Activated naive CD8-positive, alpha-beta T cell treated with anti-CD3 and anti-CD28 coated beads, Interleukin-2, amount 50 U/mL, for 16 hours (primary cell): ENCODE measurements at places on chromosomes 16 and 17.

DNA sequence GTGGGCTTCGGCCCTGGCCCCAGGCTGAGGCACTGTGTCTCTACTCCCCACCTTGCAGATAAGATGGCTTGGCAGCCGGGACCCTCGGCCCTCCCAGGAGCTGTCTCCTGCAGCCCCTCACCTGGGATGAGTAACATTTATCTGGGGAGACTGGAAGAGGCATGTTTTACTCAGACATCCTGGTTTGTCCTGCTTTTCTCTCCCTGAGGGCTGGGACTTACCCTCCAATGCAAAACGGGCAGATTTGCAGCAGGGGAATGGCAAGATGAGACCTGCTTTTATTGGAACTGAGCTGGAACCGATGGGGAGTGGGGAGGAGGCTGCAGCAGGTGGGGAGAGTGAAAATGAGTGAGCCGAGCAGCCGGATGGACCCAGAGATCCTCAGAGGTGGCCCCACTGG, 27.3 kb upstream of the UBE2G1 start:
- DNase-seq: no peak

DNA sequence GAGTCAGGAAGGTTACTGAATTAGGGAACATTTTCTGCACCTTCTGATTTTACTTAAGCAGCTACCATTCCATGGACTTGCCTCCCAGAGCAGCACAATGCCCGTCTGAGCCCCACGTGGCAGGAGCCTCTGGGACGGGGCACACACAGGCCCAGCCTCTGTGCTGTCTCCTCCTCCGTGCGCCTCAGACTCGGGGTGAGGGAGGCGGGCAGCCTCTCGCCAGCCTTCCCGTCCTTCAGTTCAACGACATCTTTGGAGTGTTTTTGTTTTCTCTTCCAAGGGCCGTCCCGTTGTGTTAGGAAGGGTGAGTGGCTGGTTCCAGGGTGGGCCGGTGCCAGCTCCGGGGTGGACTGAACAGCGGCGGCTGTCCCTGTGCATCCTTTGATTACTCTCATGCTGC, 31.8 kb downstream of the NDEL1 start:
- DNase-seq: no peak

DNA sequence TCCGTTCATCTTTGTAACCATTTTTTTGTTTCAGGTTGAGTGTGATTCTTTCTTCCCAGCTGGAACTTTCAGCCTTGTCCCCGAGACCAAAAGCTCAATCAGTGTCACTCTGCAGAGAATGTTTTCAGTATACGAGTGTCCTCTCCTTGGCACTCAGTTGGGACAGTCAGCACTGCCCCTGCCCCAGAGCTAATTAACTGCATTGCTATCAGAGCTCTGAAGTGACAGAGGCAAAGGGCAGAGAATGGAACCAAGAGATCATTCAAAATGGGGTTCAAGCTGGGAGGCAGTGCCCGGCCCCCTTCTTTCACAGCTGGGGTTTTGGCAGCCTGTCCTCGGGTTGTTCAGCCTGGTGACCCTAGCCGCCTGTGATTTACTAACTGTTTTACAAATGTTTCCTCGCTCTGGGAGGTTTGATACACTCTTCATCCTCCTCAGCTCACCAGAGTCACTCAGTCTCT, 195.9 kb upstream of the TBX2 start:
- no peak for DNase-seq

DNA sequence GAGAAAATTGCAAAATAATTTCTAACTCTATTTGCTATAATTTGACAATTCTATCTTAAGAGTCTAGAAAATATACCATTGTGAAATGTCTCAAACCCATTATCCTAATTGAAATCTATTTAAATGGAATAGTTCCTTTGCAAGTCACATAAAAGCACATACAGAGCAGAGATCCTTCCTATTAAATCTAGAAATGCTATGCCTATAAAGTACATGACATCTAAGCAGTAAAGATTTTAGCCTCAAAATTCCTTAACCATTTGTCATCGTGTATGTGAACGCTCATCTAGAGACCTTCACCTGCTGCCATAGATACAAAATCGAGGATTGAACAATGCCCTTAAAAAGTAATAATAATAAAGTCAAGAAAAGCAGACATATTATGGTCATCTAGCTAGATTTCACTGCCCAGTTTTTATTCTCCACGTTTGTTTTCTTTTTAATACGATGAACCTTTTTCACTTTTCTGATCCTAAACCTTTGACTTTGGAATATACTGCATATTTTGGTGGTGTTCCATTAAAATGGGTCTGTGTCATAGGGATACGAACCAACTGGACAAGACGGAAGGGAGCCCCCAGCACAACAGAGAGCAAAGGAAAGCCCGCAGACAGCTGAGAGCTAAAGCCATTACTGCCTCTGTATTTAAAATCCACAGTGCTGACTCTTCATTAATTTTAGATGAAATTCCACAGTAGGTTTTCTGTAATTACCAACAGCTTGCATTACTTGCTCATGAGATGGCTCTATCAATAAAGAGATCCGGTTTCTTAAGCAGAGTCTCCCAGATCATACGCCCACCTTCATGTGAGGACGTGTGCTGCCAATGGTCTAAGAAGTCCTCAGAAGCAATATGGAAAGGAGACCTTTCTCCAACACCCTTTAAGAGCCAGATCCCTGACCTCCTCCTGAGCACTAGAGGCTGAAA, 17.6 kb downstream of the TEX2 start:
- DNase-seq: no peak

- no peak for DNase-seq
These were observed 3.4 kb upstream of the UQCRC2 start for GRCh38 chr16:21949713-21950260.

- no peak for DNase-seq
These were observed at the start of gene PYY for GRCh38 chr17:43953746-43954145. Gene PYY (minus strand): TSS chr17:43953940. CDS start chr17:43953483, 457 bp downstream.

GRCh38 chr17:58273453-58274104, 7.2 kb downstream of the MPO start:
- DNase-seq: no peak

- DNase-seq: no peak
These were observed 668.2 kb downstream of the CDH11 start for GRCh38 chr16:64453646-64454045.

- no peak for DNase-seq
These were observed 6.3 kb downstream of the HSBP1 start for GRCh38 chr16:83813823-83814658.

DNA sequence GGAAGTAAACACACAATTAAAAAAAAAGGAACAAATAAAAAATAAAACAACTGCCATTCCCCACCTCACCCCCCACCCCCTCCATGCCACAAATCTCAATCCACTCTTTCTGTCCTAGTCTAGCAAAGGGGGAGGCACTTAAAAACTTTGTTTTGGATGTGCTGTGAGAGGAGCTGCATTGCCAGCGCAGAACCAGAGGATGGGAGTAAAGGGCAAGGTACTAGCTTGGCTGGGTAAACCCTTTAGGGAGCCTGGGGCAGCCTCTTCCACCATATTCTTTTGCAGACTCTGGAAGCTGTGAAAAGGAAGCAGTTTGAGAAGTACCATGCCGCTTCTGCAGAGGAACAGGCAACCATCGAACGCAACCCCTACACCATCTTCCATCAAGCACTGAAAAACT, 1.4 kb downstream of the MRPS7 start:
- DNase-seq: no peak

GRCh38 chr16:85557083-85557970, 55.8 kb upstream of the GSE1 start:
- no peak for DNase-seq

DNA sequence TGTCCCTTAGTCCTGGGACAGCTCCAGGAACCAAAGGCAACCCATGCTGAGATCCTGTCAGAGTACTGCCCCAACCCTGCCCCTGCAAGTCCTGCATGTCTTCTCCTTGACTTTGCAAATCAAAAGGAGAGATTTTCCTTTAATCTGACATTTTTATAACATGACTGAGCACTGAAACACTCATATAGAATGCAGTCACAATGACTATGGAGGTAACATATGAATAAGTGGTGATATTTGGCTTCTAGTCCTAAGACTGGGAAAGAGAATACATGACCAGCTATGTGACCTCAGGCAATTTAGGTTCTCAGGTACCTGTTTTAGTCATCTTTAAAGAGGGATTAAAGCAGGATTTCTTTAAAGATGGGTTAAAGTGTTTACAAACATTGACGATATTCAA, 941.6 kb upstream of the CDH8 start:
- no peak for DNase-seq

GRCh38 chr16:58685084-58685449, 497 bp upstream of the SLC38A7 start:
- DNase-seq: no peak

DNA sequence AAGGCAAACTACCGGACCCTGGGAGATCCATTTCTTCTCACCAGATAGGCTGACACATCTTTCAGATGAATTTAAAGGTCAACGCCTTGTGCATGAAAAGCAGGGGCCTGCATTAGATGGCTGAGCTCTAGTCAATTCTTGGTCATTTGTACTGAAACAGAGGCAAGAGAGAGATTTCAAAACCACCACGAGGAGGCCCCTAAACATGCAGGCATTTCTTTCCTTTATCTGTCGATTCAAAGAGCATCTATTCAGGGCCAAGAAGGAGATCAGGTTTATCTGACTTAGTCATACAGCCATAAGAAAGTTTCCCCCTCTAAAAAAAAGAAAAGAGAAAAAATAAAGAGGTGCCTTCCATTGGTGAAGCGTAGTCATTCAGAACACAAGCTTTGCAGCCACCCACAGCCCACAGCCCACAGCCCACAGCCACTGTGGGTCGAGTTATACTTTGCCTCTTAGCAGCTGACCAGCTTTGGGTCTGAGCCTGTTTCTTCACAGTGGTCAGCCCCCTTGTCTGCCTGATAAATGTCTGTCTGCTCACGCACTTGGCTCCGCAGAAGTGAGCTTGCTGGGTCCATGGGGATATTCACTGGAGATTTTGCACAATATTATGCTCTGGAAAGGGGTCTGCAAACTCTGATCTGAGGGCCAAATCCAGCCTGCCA, 207.5 kb downstream of the CDH13 start:
- no peak for DNase-seq

GRCh38 chr17:52035336-52035915, 123.1 kb downstream of the CA10 start:
- DNase-seq: no peak

GRCh38 chr16:73268366-73268993, 220.6 kb upstream of the ZFHX3 start:
- DNase-seq: no peak

DNA sequence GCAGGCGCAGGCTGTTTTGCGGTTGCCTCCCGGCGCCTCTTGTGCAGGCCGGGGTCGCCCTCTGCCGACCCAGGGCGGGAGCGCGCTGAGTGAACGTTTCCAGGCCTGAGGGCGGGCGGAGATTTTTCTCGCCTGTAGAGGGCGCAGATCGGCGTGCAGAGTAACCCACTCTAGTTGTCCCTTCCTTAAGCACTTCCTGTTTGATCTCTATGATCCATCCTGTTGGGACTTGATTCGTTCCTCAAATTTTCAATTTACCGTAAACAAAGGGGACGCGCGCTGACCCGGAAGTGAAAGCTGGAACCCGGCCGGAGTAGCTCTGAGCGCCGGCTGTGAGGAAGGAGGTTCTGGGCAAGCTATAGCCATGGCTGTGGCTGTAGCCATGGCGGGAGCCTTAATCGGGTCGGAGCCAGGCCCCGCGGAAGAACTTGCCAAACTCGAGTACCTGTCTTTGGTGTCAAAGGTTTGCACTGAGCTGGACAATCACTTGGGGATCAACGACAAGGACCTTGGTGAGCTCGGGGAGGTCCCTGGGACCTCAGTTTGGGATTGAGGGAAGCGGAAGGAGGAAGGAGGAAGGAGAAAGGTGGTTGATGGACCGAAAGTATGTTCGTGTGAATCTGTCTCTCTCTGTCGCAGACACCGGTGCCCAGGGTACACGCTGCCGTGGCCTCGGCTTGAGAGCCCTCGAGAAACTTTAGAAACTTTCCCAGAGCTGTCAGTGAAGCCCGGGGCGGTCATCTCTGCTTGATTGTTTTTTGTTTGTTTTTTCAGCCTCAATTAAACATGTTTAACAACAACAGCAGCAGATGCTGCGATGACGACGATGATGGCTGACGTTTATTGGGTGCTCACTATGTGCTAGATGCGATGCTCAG, at the start of gene DHX8:
Gene DHX8 (plus strand): TSS at position 302 of the 878 bp plus-strand sequence. CDS start 63 bp downstream, at position 365.
- DNase-seq: peak; percentile 95

DNA sequence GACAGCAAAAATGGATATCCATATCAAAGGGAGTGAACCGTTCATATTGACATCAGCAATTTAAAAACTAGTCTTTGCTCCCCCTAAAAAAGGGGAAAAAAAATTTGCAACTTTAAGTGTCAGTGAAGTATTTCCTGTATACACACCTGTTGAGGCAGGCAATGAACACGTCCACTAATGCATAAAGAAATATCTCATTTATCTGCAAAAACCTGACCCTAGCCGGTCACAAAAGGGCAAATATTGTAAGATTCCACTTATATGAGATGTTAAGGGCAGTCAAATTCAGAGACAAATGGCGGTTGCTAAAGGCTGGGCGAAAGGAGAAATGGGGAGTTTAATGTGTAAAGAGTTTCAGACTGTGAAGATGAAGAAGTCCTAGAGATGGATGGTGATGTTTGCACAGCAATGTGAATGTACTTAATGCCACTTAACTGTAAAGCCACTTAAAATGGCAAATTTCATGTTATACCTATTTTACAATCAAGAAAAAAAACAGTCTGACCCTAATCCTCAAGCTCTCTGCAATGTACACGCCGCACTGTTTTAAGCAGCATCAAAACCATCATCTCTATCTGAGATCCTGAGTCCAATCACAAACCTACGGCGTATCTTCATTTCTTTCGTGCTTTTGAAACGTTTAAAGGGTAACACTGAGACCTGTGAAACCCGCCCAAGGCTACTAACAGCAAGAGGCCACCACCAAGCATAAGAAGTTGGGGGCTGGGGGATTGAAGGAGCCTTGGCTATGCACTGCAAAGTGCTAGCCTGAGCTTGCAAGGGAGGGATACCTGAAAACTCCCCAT, 1.1 kb downstream of the PARN start:
- no peak for DNase-seq

- no peak for DNase-seq
These were observed 3.8 kb downstream of the TBC1D10B start for GRCh38 chr16:30366511-30366910.

- DNase-seq: no peak
These were observed 60.0 kb downstream of the CLEC16A start for GRCh38 chr16:11004351-11004750.

- no peak for DNase-seq
These were observed 36.3 kb downstream of the VAC14 start for GRCh38 chr16:70764632-70765031.
